Thoracic aorta endothelial cell (primary cell): ENCODE measurements at places on chromosomes 6 and 20. TPM values are rescaled to one million over a fixed set of nuclear protein-coding genes. Genes with fewer than 3 reads are reported as not detected.

ADTRP gene
- 0.40 and 7.7 TPM in 2 replicates for total RNA-seq

OOEP gene
- total RNA-seq: not detected in 2 replicates

RAD21L1 gene
- 0.07 and 0.53 TPM in 2 replicates for total RNA-seq

NKAPL gene
- 0.43 and 0.80 TPM in 2 replicates for total RNA-seq

BFSP1 gene
- 2.3 and 3.3 TPM in 2 replicates for total RNA-seq

PCSK2 gene
- not detected in 2 replicates for total RNA-seq

GABBR1 gene
- total RNA-seq: 16.2 TPM in 2 replicates

BPIFB4 gene
- not detected in 2 replicates for total RNA-seq

ARMH2 gene
- not detected in 2 replicates for total RNA-seq

WFDC10B gene
- not detected in 2 replicates for total RNA-seq

MOXD1 gene
- total RNA-seq: under 0.01 and 0.07 TPM in 2 replicates

SLC22A16 gene
- total RNA-seq: not detected in 2 replicates

BANF2 gene
- not detected in 2 replicates for total RNA-seq

LY6G6C gene
- not detected in 2 replicates for total RNA-seq

SUMO4 gene
- 5.5 TPM in 2 replicates for total RNA-seq

SERINC1 gene
- 139 and 154 TPM in 2 replicates for total RNA-seq

HLA-DMB gene
- total RNA-seq: 0.27 and 0.50 TPM in 2 replicates

GGTLC1 gene
- not detected in 2 replicates for total RNA-seq

PAX1 gene
- under 0.01 TPM in 1 of 2 replicates, not detected in the other for total RNA-seq

ATP6V1G2 gene
- total RNA-seq: 0.50 and 0.53 TPM in 2 replicates

NRSN1 gene
- total RNA-seq: not detected in 2 replicates

ENPP3 gene
- total RNA-seq: 0.13 TPM in 1 of 2 replicates, not detected in the other

SLC22A7 gene
- not detected in 2 replicates for total RNA-seq

PROKR2 gene
- not detected in 2 replicates for total RNA-seq

RGS17 gene
- total RNA-seq: 4.8 and 5.7 TPM in 2 replicates

TREML2 gene
- total RNA-seq: not detected in 2 replicates

GPR63 gene
- under 0.01 and 0.36 TPM in 2 replicates for total RNA-seq

SLC4A11 gene
- 3.6 and 3.9 TPM in 2 replicates for total RNA-seq

TP53TG5 gene
- not detected in 2 replicates for total RNA-seq

GRM1 gene
- under 0.01 TPM in 2 replicates for total RNA-seq

CNBD2 gene
- 3.2 and 5.6 TPM in 2 replicates for total RNA-seq

RNF144B gene
- total RNA-seq: 135 and 161 TPM in 2 replicates

THBS2 gene
- 0.14 and 0.80 TPM in 2 replicates for total RNA-seq

OR12D3 gene
- not detected in 2 replicates for total RNA-seq

NINL gene
- 9.3 and 12.5 TPM in 2 replicates for total RNA-seq

GLP1R gene
- total RNA-seq: not detected in 2 replicates

IBTK gene
- total RNA-seq: 54.8 and 69.9 TPM in 2 replicates

SLC22A23 gene
- total RNA-seq: 5.8 and 5.9 TPM in 2 replicates

TAP2 gene
- 20.1 and 28.1 TPM in 2 replicates for total RNA-seq

COL11A2 gene
- 0.13 and 0.29 TPM in 2 replicates for total RNA-seq

C2 gene
- total RNA-seq: not detected in 2 replicates

SIRPB1 gene
- 0.14 and 0.80 TPM in 2 replicates for total RNA-seq

FILIP1 gene
- total RNA-seq: 6.5 and 7.9 TPM in 2 replicates

HMGCLL1 gene
- total RNA-seq: 0.40 TPM in 1 of 2 replicates, not detected in the other

EPHA7 gene
- total RNA-seq: 0.40 and 0.50 TPM in 2 replicates

SLCO4A1 gene
- 5.9 and 12.0 TPM in 2 replicates for total RNA-seq

CD83 gene
- 0.53 and 1.2 TPM in 2 replicates for total RNA-seq

TNFRSF6B gene
- 13.2 and 15.5 TPM in 2 replicates for total RNA-seq

BTN1A1 gene
- not detected in 2 replicates for total RNA-seq

CLDN20 gene
- total RNA-seq: not detected in 2 replicates

HLA-DOA gene
- under 0.01 TPM in 1 of 2 replicates, not detected in the other for total RNA-seq

MATN4 gene
- not detected in 2 replicates for total RNA-seq

SCP2D1 gene
- total RNA-seq: not detected in 2 replicates
